ENCODE measurements at places on chromosomes 4 and X. TPM values are rescaled to one million over a fixed set of nuclear protein-coding genes. Genes with fewer than 3 reads are reported as not detected.

DNA sequence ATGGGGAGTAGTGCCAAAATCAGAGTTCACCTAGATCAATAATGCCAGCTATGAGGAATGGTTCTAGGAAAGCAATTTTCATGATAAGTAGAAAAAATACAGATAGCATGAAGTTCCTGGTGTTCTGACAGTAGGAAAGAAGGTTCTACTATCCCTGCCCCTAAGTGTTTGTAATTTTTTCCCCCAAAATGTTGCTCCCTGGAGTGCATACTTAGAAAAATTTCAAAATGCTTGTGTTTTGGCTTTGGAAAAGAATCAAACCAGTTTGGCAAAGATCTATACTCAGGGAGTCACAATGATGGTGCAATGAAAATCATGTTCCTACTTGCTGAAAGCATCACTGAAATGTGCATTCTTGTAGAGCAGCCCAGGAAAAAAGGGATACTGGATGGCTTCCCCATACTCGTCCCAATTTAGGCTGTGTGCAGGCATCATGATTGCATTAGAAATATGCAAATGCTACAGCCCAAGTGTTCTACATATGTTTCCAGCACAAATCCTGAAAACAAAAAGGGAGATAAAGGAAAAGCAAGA, 74.7 kb downstream of the LPAR4 start:
- no peak for DNase-seq

- no peak for DNase-seq
These were observed 24.4 kb downstream of the LRRC66 start for GRCh38 chr4:51995647-51996220.

The CLCN4 gene
- total RNA-seq: 0.81 TPM

GRCh38 chr4:15855804-15856475, 77.8 kb downstream of the CD38 start:
- DNase-seq: no peak

DNA sequence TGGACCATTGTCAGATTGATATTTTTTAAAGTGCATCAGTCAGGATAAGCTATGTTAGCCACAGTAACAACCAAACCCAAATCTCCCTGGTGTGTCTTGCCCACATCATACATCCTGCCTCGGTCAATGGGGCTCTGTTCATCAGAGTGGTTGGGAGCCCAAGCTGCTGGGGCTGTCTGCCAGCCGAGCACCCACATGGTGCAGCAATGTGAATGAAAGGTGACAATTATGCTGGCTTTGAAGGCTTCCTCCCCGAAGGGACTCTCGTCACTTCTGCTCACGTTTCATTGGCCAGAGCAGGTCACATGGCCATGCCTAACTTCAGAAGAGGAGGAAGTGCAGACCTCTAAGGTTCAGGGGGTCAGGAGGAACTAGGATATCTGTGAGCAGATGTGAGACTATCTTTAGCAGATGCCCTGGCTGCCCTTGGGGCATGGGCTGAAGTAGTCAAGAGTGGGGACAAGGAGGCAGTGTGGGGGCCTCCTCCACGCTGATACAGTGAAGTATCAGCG, 1.3 kb upstream of the JAKMIP1 start:
- peak; percentile 45 for DNase-seq

GRCh38 chrX:25873196-25873595, 264.9 kb upstream of the MAGEB18 start:
- no peak for DNase-seq

Measured in hematopoietic multipotent progenitor cell (in vitro differentiated cells).